ENCODE measurements at places on chromosomes 12 and 14. TPM values are rescaled to one million over a fixed set of nuclear protein-coding genes. Genes with fewer than 3 reads are reported as not detected.

DNA sequence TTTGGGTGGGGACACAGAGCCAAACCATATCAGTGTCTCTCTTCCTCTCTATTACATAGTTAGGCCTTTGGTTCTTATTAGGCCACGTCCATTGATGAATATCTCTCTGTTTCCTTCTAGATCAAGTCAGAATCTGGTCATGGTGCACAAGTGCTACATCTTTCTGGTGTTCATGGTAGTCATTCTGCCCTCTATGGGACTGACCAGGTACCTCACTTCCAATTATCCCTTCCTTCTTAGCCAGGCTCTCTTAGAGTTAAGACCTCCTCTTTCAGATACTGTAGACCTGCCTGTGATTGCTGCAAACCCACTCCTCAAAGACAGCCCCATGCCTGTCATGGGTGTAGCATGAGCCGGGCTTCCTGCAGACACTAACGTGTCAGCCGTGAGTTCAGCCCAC, 25.2 kb downstream of the NGB start:
- DNase-seq, result no peak

The OTX2 gene
- not detected for total RNA-seq

- no peak for DNase-seq
Observed at GRCh38 chr12:55906056-55906455, 21.6 kb downstream of the PYM1 start.

The ATF7IP gene
- 107 TPM for total RNA-seq

The SLC4A8 gene
- 4.3 TPM for total RNA-seq

The SRSF5 gene
- total RNA-seq, result 354 TPM

DNA sequence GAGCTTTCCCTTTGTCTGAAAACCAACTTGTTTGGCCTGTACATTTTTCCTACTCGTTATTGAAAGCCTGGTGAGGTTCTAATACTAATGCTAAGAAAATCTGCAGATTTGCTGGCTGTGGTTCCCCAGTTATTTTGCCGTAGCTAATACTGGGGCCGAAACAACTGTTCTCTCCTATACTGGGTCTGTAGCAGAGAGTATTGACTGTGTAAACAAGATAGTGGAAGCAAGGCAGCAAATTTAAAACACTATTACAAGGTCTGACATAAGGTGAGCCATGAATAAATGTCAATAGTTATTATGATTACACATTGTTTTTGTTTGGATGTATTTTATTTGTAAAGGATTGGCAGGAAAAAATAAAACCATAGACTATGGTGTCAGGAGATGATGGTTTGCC, 1244.0 kb downstream of the AACS start:
- DNase-seq, result no peak

GRCh38 chr14:106845286-106846087, 1319.1 kb downstream of the TMEM121 start:
- no peak for DNase-seq

The OLR1 gene
- total RNA-seq, result not detected

The IL31 gene
- not detected for total RNA-seq

- peak; percentile 38 for DNase-seq
Observed at GRCh38 chr14:100619396-100620254, 32.4 kb upstream of the BEGAIN start.

DNA sequence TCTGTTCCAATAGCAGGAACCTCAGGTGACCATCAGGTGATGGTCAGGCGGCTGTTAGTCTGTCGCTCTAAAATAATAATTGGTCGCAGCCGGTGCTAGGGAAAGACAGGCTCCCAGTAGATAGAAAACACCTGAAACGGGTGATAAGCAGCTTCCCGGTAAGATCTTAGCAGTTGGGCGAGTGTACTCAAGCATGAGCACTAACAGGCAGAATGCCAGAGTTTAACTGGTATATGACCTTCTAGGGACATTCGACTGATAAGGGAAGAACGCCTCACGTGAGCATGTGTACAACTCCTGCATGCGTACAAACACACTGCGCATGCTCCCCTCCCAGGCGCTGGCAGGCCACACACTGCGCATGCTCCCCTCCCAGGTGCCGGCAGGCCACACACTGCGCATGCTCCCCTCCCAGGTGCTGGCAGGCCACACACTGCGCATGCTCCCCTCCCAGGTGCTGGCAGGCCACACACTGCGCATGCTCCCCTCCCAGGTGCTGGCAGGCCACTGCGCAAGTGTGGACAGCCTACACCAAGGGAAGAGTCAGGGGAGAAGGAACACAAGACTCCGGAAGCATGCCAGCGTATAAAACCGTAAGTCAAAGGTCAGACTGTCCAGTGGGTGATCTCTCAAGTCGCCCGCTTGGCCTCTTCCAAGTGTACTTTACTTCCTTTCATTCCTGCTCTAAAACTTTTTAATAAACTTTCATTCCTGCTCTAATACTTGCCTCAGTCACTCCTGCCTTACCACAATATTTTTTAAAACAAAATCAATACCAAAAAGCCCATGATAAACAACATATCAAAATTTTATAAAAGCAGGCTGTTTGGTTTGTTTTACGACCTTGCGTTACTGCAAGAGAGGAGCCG, 24.5 kb downstream of the GPRC5D start:
- peak; percentile 63 for DNase-seq

The CIROP gene
- total RNA-seq, result not detected

The SMIM41 gene
- total RNA-seq, result not detected

GRCh38 chr14:97916669-97917568, 1119.7 kb downstream of the VRK1 start:
- no peak for DNase-seq

DNA sequence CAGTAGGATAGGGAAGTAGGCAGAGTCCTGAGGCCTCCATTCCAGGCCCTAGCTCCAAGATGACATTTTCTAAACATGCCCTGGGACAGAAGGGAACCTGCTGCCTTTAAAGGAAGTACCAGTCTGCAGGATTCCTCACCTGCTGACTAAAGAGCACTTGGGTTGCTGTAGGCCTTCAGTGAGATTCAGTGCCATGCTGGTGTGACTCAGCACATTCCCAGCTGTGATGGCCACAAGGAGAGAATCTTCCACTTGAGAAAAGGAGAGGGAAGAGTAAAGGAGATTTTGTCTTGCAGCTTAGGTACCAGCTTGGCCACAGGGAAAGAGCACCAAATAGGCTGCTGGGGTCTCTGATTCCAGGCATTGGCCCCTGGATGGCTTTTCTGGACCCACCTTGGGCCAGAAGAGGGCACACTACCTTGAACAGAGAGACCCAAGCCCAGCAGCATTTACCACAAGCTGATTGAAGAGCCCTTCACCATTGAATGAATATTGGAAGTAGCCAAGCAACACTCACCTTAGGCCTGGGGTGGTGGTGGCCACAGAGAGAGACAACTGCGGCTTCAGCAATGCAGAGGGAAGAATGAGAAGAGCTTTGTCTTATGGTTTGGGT, 498.3 kb downstream of the KCNH5 start:
- no peak for DNase-seq

The AQP2 gene
- not detected for total RNA-seq

The CCT2 gene
- total RNA-seq, result 394 TPM

- peak; percentile 71 for DNase-seq
Observed at GRCh38 chr14:101823511-101824120, 62.1 kb downstream of the PPP2R5C start.

DNA sequence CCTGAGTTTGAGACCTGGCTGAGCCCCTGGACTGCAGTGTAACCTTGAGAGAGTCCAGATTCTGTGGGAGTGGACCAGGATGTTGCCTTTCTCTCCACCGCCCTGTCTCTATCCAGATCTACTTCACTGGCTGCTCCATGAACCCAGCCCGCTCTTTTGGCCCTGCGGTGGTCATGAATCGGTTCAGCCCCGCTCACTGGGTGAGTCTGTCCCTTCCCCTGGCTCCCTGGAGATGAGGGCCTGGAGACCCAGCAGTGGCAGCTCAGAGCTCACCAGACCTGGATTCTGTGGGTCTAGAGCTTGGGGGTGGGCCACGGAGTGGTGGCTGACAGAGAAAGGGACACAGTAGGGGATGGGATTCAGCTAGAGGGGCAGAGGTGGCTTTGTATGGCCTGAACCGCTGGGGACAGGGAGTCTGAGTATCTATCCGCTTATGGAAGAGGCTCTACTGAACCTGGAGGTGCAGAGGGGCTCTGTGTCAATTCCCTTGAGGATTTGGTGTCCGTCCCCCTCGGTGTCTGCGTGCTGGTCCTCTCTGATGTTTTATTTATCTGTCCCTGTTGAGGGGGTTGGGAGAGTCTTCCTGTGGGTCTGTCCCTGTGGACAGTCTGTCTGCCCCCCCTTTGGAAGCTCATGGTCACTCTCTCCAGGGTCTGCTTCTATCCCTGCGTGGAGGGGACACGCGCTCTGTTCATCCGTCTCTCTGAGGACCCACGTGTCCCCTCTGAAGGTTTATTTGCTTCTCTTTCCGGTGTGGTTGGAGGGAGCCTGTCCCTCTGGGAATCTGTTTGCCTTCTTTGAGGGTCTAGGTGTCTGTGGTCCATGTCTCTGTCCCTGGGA, 2.5 kb downstream of the AQP5 start:
- no peak for DNase-seq
